Bronchial smooth muscle cell (primary cell): ENCODE measurements at places on chromosomes 12 and 14. TPM values are rescaled to one million over a fixed set of nuclear protein-coding genes. Genes with fewer than 3 reads are reported as not detected.

The RNASE2 gene
- total RNA-seq = not detected in 2 replicates

The BAZ1A gene
- 8.3 and 12.6 TPM in 2 replicates for total RNA-seq

The PLEKHD1 gene
- total RNA-seq = under 0.01 TPM in 2 replicates

The CLEC1A gene
- not detected in 2 replicates for total RNA-seq

The PTPRB gene
- total RNA-seq = under 0.01 and 0.09 TPM in 2 replicates

The CCDC38 gene
- total RNA-seq = under 0.01 TPM in 1 of 2 replicates, not detected in the other
